ENCODE measurements at places on chromosomes 1 and 21.
A peak's percentile ranks its signal among the peaks of the same experiment; 100 is the strongest.

GRCh38 chr1:151858030-151858746, 4.7 kb upstream of the THEM5 start:
- no peak for DNase-seq

- DNase-seq = no peak
These were observed 54.6 kb downstream of the STXBP3 start for GRCh38 chr1:108801101-108801500.

GRCh38 chr1:234619071-234619480, 9.1 kb upstream of the IRF2BP2 start:
- no peak for DNase-seq

DNA sequence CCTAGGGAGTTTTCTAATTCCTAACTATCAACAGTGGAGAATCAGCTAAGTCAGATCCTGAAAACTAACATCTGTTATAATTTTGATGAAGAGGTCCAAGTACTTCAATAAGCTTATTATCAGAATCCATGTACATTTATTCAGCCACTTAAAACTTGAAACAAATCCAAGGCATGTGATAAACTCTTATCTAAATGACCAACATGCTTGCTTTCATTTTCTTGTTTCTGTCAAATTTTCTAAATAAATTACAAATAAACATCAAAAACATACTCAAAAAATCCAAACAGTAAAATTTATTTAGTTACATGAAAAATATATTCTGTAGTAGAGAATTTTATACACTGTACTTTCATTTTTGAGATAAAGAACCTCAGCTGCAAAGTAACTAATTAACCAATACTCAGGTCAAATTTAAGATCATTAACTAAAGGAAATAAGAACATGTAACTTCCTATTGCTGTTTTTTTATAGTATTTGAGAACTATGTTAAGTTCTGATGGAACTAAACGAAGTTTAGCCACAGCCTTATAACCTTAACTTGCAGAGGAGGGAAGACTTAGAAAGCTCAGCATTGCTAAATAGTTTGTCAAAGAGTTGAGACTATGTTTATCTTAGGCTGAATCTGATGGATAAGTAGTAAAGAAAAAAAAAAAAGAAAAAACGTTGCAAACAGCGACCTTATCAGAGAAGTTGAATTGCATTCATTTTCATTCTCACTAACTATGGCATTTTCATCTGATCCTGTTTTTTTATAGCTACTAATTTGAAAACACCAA, 44.9 kb downstream of the SYNJ1 start:
- no peak for DNase-seq

DNA sequence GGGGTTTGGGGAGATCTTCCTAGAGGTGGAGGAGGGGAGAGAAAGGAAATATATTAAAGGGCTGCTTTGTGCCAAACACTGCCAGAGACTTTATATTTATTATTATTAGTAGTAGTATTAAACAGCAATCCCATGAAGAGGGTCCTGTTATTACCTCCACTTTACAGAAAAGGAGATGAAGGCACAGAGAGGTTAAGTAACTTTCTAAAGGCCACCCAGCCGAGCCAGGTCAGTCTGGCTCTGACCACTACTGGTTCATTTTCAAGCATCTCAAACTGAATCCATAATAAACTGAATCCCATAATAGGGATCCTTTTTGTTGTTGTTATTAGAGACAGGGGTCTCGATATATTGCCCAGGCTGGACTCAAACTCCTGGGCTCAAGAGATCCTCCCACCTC, 12.6 kb downstream of the NCMAP start:
- no peak for DNase-seq

GRCh38 chr1:187665483-187665882, 836.7 kb downstream of the PLA2G4A start:
- DNase-seq = no peak

DNA sequence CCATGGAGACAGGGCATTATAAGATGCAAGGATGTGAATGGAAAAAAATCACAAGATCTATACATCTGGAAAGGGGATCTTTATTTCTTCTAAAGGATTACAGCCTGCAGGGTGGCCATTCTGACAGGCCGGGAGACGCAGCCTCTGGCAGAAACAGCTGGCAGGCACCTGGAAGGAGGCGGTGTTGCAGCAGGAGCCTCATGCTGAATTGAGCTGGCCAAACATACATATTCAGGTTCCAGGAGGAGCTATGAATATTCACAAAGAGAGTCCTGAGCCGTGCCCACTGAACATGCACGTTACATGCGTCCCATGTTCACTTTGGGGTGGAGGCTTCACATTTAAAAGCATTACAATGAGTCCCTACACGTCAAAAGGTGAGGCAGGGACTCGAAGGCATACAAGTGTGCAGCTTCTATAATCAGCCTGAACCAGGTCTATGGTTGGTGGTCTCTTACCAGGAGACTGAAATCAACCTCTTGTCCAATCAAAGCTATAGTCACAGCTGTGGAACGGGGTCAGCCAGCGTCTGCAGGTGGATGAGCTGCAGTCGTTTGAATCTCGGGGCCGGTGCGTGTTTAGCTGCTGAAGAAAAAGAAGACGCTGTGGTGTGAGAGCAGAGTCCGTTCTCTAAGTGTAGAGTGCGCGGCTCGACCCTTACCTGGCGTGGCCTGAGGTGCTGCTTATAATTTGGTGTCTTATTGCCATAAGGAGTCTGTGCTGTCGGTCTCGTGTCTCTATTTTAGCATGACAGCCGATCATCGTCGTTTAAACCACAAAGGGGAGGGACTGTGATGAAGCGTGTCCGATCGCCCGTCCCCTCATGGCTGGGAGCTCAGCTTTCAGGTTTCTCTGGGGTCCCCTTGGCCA, 183.0 kb downstream of the ETS2 start:
- no peak for DNase-seq

- DNase-seq = peak; percentile 2
These were observed 165.3 kb upstream of the C1orf105 start for GRCh38 chr1:172255223-172255560.

GRCh38 chr1:170857955-170858354, 77.4 kb upstream of the MROH9 start:
- DNase-seq = no peak

DNA sequence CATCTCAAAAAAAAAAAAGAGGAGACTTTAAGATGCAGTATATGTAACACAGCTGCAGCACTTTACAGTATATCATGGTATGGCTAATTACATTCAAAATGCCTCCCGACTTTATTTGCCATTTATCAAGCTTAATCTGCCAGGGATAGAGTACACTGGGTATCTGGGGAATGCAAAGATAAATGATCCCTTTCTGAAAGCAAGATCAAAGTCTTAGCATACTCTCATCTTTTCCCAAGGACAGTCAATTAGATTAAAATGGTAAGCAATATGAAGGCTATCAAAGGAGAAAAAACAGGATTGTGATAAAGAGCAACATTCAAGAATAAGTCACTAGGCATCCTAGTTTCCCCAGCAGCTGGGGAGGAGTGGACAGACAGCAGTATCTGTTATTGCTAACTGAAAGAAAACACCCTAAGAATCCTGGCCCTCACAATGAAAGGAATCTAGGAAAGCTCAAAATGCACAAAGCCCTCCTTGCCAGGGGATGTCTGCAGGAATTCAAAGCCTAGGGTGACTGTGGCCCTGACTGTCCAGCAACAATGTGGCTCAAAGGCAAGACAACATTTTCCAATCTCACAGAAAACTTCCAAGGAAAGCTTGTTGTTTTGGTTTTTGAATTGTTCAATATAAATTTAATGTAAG, 56.7 kb upstream of the RAP1GAP start:
- DNase-seq = no peak

DNA sequence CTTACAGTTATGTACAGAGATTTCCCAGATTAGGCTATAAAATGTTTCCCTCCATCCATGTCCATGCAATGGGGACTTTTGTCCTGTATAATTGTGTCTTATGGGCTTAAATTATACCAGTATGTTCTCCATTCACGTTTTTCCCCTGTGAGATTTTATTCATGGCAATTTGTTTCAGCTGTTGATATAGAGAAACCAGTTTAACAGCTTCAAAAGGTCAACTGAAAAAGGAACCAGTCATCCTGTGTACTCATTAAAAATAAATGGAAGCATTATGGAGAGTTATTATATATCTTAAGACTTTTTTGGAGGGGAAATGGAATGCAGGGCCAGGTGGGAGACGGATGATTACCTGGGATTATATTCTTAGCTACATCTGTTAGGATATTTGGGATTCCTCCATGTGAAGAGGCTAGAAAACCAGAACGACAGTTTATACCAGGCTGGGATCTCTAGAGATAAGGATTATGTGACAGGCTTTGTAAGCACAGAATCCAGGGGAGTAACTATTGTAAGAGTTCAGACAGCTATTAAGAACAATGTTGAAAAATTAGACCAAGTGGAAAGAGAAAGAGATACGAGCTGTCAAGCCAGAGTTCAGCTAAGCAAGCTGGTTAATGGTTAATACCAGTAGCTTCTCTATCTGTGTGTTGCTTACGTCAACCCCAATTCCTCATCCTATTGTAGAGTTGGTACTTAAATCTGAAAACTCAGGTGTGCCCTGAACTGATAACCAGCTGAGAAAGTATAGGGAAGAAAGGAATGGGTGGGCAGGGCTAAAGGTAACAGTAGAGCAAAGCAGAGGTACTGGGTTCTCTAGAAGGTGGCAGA, 12.4 kb upstream of the ZNF697 start:
- DNase-seq = no peak

DNA sequence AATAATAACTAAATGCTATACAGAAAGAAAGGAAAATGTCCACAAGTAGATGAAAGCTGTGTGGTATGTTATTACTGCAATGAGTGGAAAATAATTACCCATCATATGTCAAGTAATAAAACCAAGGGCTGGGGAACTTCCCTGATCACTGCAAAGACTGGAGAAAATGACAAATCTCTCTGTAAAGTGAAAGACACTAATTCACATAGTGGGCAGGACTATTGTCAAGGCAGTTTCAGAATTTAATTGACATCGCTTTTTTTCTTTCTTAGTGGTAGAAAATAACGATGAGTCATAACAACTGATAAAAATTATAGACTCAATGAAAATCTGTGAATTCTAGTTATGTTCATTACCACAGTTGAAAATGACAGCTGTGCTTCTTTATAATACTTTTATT, 153.7 kb upstream of the ST6GALNAC5 start:
- no peak for DNase-seq

DNA sequence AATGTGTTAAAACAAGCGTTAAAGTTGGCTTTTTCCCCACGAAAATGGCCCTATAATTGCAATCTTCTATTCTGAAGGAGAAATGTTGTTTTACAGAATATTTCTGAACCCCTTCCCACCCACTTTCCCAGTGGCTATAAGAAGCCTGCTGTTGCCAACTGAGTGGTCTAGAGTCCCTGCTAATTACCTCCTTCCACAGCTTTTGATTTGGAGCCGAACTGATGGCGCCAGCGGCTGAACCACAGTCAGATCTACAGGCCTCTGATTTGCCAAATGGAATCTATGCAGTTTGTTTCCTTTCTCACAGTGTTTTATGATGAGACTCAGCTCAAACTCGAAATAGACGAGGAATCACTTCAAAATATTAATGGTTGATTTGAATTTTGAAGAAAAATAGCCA, 76.0 kb upstream of the C1orf105 start:
- DNase-seq = no peak

- no peak for DNase-seq
These were observed 575.8 kb upstream of the PRMT6 start for GRCh38 chr1:106480629-106481028.

DNA sequence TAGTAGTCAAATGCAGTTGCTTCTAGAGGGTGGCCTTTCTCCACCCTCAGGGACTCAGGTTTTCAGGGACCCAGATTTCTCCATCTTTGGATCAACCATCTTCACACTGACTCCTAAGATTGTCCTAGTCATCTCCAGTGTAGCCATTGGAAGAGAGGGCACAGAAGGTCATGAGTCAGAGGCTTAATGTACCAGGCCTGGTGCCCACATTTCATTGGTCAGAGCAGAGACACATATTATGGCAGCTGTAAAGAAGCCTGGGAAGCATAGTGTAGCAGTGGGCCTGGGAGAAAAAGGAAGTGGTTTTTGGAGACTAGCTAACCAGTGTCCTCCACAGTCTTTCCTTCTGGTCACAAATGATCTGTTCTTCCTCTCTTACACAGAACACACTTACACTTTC, 122.5 kb downstream of the GIPC2 start:
- DNase-seq = no peak

DNA sequence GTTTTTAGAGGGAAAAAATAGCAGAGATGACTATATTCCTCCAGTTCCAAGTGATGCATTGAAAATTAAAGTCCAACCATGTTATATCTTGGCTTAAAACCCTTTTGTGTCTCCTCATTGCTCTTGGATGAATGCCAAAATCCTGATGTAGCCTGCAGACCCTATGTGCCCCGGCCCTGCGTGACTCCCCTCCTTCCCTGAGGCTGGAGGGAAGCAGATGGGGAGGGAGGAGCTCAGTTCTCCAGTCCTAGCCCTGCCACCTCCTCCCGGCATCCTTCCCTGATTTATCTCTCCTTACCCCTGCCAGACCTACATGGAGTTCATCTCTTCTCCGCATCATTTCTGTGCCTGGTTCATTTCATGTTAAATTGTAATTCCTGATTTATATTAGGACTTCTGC, 397.4 kb downstream of the PTPRU start:
- DNase-seq = no peak

DNA sequence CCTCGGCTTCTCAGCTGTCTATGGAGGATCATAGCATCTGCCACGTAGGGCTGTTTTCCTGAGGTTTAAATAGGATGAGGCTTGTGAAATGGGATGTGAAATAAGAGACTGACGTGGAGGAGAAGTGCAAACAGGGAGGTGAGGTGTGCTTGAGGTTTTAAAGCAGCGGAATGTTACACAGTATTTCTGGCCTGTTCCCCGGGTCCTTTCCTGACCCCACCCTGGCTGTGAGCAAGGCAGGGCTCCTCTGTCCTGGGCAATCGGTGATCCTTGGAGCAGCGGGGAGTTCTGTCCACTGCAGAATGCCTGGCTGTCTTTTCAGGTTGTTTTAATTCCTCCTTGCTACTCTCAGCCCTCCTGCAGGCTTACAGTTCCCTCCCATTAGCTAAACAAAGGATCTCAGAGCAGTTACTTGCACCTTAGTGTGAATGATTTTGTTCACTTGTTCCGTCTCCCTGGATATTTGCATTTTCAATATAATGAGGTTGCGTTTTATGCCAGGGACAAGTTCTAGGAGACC, 38.6 kb downstream of the LHX4 start:
- DNase-seq = no peak

- DNase-seq = no peak
These were observed 2.7 kb downstream of the ZBED6 start for GRCh38 chr1:203797948-203798655.

DNA sequence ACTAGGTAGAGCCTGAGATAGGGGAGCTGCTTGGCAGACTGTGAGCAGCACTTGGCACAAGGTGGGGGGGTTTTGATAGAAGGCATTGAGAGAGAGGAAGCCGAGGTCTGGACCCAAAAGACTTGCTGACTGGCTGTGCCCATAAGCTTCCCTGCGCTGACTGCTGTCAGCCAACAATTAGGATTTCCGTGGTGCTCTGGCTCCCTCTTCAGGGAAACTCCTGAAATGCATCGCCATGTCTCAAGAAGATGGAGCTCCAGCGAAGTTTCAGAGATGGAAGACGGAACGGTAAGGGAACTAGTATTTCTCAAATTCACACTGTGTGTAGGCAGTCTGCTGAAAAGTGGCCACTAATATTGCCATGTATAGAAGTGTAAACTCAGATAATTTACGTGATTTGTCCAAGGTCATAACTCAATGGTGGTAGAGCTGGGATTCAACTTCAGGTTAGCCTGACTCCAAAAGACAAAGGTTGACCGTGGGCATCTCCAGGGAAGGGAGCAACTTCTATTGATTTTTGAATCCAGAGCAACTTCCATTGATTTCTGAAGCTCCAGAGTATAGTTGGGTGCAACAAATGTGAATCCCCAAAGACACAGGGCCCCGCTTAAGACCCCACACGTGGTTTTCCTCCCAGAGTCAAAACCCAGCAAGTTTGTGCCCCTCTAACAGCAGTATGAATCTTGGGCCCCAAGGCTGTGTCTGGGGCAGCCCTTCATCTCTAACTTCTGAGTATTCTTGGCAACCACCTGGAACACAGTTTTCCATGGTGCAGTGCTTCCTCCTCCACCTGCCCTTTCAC, 44.5 kb upstream of the CRNN start:
- DNase-seq = peak; percentile 81
